ENCODE measurements at places on chromosomes 1 and 21.

DNA sequence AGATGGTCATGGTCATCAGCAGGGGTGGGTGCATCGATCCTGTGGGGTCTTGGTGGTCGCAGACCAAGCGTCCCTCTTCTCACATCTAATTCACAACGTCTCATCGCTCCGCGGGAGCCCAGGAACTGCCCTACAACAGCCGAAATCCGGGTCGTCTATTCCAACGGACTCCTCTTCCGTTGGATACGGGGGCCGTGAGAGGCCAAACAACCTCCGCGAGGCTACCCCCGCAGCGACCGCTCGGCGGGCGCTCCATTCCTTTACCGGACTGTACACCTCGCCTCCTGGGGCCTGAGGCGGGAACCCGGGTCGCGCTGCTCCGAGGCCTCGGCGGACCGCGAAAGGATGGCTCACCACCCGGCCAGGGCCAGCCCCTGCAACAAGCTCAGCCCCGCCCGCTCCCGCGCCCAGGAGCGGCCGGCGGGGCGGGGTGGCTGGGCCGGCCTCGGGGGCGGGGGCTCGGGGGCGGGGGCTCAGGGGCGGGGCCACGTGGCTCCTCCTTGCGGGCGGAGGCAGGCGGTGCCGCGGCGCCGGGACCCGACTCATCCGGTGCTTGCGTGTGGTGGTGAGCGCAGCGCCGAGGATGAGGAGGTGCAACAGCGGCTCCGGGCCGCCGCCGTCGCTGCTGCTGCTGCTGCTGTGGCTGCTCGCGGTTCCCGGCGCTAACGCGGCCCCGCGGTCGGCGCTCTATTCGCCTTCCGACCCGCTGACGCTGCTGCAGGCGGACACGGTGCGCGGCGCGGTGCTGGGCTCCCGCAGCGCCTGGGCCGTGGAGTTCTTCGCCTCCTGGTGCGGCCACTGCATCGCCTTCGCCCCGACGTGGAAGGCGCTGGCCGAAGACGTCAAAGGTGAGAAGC is at the start of gene QSOX1:
Gene QSOX1 (plus strand): TSS at position 545 of the 857 bp plus-strand sequence. CDS start 39 bp downstream, at position 584.
- peak; percentile 78 for DNase-seq

DNA sequence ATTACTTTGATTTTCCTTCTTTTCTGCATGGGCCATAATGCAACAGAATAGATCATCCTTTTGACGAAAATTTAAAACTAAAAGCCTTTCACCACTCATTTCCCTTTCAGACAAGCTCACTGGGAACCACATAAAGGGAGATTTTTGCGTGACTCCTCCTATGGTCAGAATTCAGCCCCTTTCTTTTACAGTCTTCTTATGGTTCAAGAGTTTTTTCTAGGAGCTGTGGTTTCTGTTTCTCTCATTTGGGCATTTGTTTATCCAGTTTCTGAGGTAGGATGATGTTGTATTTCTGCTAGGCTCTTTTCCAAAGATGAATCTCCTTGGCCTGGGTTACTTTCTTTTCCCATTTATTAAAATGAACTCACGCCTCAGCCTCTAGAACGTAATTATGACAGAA is 16.9 kb downstream of the RGS1 start:
- no peak for DNase-seq

DNA sequence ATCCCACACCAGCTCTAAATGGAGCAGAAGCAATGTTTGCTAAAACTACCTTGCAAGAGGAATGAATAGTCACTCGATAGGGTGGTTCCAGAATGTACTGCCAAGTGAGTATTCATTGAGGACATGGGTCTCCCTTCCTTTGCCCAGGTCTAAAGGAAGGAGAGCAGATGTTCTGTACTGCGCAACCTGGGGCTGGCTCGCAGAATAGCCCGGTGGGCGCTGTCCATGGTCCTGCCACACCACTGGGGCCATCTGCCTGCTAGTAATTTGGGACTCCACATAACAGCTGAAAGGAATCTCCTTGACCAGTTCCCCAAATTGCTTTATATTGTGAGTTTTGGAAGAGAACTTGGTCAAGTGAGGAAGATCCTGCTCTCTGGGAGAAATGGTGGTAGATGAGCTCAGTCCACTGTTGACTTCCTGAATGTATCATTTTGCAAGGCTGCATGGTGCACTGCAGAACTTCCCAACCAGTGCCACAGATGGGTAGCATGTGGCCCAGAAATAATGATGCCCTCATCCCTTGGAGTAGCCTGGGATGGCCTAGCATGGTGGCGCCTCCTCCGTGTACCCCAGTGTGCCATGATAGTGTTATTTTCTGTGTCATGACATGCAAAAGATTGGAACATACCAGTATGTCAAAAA is 5.7 kb downstream of the SLC6A17 start:
- DNase-seq, result no peak

DNA sequence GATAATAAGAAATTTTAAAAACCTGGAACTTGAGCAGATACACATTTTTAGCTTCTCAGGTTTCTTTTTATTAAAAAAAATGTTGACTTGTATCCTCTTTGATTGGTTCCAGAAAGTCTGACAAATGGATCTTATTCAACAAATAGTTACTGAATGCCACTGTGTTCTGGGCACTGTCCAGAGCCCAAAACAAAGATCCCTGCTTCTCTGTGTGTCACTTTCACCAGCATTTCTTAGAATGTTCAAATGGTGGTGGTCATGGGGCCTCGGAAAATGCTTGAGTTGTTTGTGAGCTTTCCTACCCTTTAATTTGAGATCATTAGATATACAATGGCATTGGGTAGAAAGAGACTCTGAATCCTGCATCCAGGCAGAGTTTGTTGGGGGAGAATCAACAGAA is 19.9 kb downstream of the ACTN2 start:
- no peak for DNase-seq

DNA sequence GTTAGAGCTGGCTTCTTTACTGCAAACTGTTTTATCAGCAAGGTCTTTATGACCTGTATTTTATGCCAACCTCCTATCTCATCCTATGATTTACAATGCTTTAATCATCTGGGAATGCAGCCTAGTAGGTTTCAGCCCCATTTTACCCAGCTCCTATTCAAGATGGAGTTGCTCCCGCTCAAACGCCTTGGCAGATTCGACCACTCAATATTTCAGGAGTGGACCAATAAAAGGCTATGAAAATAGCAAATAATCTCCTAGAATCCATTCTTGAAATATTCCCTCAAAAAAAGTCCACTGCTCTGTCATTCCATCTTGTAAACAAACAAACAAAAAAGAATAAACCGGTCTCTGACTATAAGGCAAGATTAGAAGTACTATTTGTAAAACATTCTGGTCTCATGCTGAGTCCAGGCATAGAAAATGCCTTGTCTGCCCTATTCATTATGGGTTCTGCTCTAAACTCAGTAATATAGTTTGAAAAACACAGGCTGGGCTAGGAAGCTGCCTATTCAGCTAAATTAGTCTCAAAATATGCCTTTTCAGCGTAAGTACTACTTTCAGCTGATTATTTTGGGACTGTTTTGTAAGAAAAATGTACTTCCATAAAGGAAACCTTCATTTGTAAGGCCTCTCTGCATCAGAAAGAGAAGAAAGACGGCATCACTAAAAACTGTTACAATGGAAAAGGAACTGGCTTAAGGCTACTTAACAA is 53.0 kb downstream of the TBX19 start:
- DNase-seq, result no peak

DNA sequence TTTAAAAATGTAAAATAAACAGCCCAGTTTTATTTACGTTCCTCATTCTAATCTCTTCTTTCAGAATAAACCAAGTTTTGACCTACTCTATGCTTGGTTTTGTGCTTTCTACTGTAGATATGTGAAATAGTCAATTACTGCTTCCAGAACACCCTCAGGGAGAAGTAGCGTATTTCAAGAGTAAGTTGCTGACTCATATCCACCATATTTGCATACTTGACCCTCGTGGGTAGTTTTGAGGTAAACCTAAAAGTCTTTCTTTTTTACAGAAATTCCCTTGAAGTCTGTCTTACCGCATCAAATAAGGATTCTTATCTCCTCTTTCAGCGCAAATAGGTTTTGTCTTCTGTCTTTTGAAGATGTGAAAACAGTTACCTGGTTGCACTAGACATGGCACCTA is 1.4 kb upstream of the OR2L3 start:
- DNase-seq, result no peak

GRCh38 chr1:234585330-234586055 is 24.5 kb downstream of the IRF2BP2 start:
- no peak for DNase-seq

DNA sequence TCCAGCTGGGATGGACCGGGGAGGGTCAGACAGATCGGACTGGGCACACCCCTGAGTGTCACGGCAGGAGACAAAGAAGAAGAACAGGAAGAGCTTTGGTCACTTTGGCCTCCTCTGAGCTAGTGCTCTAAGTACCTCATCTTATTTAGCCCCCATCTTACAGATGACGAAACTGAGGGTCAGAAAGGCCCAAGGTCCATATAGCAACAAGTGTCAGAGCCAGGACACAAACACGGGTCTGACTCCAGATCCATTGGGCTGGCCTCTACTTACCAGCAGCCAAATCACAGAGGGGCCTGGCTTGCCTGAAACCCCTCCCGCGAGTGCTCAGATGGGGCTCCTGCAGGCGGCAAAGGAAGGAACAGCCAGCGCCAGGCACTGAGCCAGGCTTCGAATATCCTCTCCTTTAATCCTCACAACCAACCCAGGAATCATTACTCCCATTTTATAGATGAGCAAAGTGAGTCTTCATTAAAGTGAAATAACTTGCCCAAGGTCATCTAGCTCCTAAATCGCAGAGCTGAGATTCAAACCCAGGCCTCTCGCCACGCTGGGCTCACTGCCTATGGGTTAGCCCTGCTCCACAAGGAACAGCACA is 25.7 kb upstream of the SELENON start:
- no peak for DNase-seq

DNA sequence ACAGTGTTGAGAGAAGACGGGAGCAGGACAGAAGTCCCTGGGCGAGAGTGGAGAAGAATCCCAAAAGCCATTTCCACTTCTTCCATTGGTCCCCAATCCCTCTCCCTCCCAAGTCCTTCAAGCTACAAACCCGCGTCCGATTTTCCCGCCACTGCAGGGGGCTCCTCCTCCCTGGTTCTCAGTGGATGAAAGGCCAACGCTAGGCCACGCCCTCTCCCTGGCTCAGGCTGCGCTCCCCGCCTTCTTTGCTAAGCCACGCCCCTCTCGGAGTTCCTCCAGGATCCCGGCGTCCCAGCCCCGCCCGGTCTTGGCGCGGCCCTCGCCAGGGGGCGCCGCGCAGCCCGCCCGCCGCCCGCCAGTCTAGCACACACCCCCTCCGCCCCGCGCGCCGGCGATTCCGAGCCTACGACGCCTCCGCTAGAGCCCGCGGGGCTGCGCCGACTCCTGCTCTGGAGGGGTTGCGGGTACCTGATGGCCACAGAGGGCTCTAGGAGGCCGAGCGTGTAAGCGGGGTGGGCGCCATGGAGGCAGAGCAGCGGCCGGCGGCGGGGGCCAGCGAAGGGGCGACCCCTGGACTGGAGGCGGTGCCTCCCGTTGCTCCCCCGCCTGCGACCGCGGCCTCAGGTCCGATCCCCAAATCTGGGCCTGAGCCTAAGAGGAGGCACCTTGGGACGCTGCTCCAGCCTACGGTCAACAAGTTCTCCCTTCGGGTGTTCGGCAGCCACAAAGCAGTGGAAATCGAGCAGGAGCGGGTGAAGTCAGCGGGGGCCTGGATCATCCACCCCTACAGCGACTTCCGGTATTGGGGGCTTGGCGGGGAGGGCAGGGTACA is at the start of gene HCN3:
Gene HCN3 (plus strand): TSS at position 394 of the 832 bp plus-strand sequence. CDS start 128 bp downstream, at position 522.
- peak; percentile 79 for DNase-seq

DNA sequence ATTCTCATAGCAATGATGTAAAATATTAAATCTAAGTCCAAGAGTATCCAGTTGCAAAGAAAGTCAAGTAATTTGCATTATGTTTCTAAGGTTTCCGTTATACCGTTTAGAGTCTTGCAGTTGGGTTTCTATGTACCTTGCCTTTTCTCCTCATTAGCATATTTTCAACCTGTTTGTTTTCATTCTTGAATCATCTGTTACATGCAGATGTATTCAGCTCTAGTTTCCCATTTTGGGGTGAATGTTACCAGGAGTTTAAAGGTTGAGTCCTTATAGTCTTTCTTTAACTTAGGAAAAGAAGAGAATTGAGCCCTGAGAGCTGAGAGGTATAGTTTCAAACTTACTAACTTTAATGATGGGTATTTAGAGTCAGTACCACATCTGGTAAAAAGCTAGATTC is 139.9 kb downstream of the NFIA start:
- DNase-seq, result no peak

GRCh38 chr1:228742281-228742860 is 7.1 kb downstream of the RHOU start:
- DNase-seq, result no peak

- no peak for DNase-seq
Observed at GRCh38 chr1:109959974-109960744, 24.4 kb upstream of the AHCYL1 start.

DNA sequence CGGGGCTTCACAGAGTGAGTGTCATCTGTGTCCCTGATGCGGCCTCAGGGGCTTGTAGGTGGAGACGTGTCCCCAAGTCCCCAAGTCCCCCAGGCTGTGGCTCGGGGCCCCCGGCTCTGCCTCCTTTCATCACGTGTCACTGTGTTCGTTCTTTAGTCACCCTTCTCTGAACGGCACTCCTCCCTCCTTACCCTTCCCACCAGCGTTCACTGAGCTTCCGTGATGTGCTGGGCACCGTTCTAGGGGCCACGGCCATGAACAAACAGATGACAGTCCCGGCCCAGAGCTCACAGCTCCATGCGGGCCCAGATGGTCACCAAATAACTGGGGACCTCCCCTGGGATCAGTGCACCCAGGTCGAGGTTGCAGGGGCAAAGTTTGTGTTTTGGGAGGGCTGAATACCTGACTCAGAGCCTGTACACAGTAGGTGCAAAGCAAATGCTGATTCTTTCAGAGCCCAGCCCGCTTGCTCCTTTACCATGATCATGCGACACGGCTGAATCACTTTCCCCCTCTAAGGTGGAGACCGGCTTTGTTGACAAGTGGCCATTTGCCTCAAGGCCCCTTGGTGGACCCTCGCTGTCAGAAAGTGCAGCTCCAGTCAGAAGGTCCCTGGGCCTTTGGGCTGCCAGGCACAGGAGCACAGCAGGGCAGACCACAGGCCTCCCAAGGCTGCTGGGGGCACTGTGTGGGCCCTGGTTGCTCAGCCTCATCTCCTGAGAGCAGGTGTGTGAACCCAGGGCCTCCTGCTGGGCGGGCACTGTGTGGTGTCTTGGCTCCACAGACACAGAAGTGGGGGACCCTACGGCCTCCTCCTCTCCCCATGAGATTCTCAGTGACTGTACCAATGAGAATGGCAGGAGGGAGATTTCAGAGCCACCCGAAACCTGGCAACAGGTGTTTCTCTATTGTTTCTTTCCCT is 592.5 kb downstream of the PTPRU start:
- DNase-seq, result no peak

DNA sequence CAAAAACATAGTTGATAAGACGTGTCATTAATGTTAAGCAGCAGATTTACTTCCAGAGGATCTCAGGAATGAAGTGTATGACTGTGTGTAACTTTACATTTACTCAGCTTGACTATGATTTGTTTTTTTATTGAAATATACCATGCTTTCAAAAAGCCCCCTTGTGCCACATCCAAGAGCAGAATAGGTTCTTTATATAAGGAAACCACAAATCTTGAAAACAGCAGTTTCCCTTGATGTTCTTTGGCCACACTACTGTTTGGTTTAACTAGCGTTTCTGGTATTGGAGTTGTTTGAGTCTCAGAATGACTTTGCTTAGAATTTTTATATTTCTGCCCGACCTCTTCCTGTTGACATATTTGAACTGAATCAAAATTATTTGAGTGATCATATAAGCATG is 25.0 kb downstream of the LRRC8C start:
- DNase-seq, result no peak

Data from stimulated activated CD4-positive, alpha-beta T cell treated with anti-CD3 and anti-CD28 coated beads, Interleukin-15, amount 100 ng/mL, for 1 hour (primary cell).